ENCODE measurements at places on chromosomes 7 and 10.
A peak's percentile ranks its signal among the peaks of the same experiment; 100 is the strongest.

- DNase-seq, result peak; percentile 89
These were observed 62.4 kb upstream of the MKRN1 start for GRCh38 chr7:140541513-140542227.

GRCh38 chr7:136555933-136556332 lies 312.5 kb upstream of the CHRM2 start:
- DNase-seq, result no peak

- DNase-seq, result no peak
These were observed 373.1 kb downstream of the KCNMA1 start for GRCh38 chr10:77264527-77264926.

DNA sequence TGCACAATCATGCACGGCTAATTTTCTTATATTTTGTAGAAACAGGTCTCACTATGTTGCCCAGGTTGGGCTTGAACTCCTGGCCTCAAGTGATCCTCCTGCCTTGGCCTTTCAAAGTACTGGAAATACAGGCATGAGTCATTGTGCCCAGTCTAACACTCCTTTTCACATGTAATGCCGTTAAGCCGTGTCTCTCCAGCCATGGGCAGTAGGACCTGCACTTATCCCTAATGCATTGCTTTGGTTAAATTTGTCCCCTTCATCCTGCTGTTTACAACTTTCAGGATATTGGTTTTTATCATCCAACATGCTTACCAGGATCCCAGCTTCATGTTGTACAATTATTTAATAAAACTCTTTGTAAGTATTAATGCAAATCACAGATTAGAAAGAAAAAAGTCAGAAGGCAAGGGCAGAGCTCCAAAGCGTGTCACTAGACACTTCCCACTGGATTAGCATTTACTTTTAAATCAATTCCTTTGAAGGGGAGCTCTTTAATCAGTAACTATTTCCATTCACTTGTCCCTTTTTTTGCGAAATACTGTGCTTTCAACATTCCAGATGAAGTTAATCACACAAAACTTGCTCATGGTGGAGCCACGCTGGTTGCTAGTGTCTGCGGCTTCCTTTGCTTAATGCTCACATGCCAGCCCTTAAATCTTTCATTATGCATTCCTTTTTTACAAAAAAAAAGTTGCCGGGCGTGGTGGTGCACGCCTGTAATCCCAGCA lies 256.0 kb upstream of the AUTS2 start:
- DNase-seq, result peak; percentile 86

- no peak for DNase-seq
These were observed at the start of gene RBM20 for GRCh38 chr10:110643653-110644597. Gene RBM20, plus strand, starts transcription at chr10:110644336. Its CDS starts 119 bp downstream, at chr10:110644455.

DNA sequence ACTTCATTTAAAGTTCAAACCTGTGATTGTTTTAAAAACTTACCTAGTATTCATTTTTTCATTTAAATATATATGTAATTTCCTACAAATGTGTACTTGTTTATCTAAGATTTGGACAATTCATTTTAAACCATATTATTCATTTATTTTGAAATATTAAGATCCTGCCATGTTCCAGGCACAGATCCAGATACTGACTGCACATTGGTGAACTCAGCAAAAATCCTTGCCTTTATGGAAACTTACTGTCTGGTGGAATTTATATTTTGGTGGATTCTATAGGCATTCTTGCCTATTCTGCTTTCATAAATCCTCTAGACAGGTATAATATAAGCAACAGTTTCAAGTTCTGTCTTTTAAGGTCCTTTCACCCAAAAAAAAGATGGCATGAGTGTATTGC lies 48.3 kb upstream of the RPA3 start:
- no peak for DNase-seq

GRCh38 chr7:141073641-141074161 lies at the start of gene TMEM178B:
Gene TMEM178B, plus strand, starts transcription at chr7:141074064.
- no peak for DNase-seq

DNA sequence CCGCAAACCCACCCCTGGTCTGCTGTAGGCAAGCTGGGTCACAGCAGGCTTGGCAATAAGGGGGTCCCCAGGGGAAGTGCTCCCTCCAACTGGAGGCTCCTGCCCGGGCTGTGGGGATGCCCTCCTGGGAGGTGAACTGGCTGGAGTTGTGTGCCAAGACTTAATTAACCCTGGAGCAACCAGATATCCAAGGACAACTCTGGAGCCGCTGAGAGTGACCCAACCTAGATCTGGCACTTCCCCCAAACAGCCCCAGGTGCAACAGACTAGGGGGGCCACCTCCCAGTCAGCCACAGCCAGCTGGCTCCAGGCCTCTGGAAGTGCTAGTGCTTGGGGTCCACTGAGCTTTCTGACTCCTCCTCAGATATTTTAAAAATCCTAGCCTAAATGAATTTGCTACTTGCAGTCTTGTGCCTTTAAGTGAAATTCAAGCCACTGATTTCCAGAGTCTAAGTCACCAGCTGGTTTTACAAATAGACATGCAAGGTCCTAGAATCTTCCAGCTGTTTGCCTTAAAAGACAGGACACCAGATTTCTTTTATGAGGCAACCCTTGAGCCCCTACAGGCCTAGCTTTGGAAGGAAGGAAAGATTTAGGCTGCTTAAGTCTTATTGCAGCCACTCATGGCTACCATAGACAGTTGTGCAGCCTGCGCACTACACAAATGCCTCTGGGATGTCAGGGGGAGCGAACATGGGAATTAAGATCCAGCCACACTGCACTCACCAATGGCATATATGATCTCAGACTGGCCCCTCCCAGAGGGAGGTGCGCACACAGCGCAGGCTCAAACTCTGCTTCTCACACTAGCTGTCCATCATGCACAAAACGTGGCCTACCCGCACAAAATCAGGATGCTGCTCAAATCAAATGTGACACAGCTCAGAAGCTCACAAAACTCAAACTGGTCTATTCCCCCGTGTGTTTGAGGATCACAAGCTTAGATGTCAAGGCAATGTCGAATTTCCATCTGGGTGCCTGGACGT lies 42.6 kb upstream of the MYL10 start:
- DNase-seq, result no peak

DNA sequence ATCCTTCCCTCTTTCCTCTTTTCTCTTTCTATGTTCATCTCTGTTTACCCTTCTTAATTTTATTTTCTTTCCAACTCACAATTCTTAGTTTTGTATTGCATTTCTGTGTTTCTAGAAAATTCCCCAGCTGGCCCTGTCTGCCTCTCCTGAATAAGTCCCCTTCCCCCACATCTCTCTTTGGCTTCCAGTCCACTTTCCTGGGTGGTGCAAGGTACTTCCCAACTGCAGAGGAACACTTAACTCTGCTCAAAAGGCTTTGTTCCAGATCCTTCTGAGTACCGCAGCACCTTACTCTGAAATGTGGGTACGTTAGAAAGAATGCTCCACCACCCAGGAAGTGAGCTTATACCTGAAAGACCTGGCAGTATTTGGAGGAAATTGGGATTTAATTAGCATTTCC lies 227.0 kb downstream of the TMEM178B start:
- DNase-seq, result no peak

GRCh38 chr7:32670110-32671025 lies 175.1 kb downstream of the AVL9 start:
- no peak for DNase-seq

DNA sequence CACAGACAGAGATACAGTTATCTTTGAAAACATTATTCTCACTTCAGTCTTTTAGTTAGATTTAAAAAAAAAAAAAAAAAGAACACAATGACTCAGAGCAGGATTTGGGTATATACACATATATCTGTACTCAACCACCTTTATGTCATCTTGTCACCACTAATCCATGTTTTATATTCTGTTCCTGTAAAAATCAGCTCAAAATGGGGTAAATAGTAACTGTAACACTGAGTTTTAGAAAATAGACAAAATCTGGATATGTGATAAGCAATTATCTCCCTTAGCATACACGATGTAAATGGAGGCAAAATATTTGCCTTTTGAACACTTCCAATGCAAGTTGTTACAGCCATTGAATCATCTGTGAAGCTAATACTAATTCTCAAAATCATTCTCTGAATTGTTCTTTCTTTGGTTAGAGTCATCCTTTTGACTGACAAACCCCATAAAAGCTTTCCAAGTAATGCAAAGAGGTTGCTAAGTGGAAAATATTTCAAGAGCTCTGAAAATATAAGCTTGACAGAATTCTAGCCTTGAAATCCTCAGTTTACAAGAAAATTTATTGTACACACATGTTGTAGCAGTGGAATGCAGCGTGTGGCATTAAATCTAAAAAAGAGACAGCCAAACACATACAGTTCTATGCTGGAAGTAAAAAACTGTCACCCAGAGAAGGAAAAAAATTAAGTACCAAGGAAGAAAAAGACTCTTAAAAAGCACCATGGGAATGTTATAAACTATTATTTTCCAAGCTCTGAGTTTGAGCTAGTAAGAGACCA lies 502.2 kb upstream of the PHF14 start:
- DNase-seq, result no peak

Data from fibroblast of skin of left biceps (primary cell).